Activated CD4-positive, alpha-beta T cell treated with anti-CD3 and anti-CD28 coated beads, Interleukin-2, amount 10 ng/mL, durations not matched to agents 7 days and 5 days (primary cell): ENCODE measurements at places on chromosomes 2 and 18. TPM values are rescaled to one million over a fixed set of nuclear protein-coding genes. Genes with fewer than 3 reads are reported as not detected.

EMX1 gene
- not detected for total RNA-seq

KCNE4 gene
- total RNA-seq, result not detected

C2orf80 gene
- not detected for total RNA-seq

CCDC150 gene
- total RNA-seq, result 15.8 TPM

SLC11A1 gene
- total RNA-seq, result 0.17 TPM

ASPRV1 gene
- total RNA-seq, result 0.99 TPM

EFEMP1 gene
- not detected for total RNA-seq

RBM44 gene
- total RNA-seq, result 1.4 TPM

TACR1 gene
- total RNA-seq, result not detected

PLGLB2 gene
- total RNA-seq, result 3.5 TPM

HRH4 gene
- total RNA-seq, result 0.21 TPM

MTA3 gene
- 34.5 TPM for total RNA-seq

ERCC3 gene
- total RNA-seq, result 53.3 TPM

COLEC11 gene
- 0.35 TPM for total RNA-seq
